CD4-positive, alpha-beta T cell treated with Interleukin-1 beta for 1 hour (primary cell): ENCODE measurements at places on chromosomes 4 and X.

DNA sequence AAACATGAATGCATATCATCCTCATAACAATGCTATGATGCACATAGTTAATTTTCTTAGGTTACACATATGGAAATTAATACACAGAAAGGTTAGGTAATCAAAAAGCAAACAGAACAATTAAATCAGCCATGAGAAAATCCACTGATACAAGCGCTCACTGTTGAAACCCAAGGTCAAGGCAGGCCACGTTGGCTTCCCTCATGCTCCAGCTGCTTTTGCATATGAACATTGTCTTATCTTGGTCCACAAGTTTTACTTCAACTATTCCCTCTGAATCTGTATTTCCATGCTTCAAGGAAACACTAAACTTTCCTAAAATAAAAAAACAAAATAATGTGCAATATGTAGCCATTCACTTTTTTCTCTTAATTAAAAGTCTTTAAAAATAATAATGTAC lies 34.5 kb upstream of the PLA2G12A start:
- no peak for DNase-seq

- no peak for DNase-seq
These were observed 969.1 kb upstream of the PCDH10 start for GRCh38 chr4:132180020-132180427.

- DNase-seq, result no peak
These were observed 6.6 kb upstream of the PPM1K start for GRCh38 chr4:88291003-88291402.

- no peak for DNase-seq
These were observed 14.8 kb upstream of the MAMLD1 start for GRCh38 chrX:150348365-150348764.

DNA sequence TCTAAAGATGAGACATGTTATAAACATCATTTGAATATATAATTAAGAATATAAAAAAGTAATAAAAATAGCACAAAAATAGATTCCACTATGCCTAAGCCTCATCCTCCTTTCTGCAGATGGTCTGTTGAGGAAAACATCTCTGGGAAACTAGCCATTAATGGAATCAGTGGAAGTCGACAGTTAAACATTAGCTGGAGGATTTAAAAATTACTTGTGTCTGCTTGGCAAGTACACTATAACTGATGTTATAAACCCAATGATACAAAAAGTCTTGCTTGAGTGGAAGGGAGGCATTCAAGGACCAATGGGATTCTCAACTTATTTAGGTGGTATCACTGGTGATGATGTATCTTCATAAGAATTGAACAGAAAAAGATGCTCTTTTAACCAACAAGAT lies 1598.3 kb downstream of the PCDH18 start:
- no peak for DNase-seq

DNA sequence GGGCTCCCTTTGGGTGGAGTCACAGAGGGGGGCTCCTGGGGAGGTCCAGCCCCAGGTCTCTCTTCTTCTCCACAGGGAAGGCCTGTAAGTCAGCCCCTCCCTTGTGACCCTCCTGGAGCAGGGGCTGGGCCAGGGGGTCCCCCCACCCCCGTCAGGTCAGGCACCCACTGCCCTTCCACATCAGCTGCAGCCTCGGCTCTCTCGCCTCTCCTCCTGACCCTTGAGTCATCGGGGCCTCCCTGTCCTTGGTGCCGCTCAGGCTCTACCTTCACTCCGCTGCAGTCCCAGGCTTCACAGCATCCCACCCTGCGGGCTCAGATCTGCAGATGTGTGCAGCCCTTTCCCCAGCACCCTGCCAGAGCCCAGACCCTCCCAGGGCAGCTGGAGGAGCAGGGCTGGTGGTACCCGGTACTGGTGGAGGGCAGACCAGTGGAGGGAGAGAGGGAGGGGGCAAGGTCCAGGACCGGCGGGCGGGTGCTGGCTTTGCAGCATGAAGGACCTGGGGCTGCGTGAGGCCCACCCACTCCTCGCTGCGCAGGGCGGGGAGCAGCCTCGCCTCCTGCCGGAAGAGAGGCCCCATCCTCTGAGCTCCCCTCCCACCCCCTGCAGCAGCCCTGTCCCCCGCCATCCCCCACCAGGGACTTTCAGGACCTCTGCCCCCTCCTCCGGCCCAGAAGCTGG lies 117.1 kb downstream of the FAM53A start:
- DNase-seq, result no peak

- no peak for DNase-seq
These were observed 9.2 kb upstream of the RBPJ start for GRCh38 chr4:26311633-26312032.
